EH (cell line): ENCODE measurements at places on chromosomes 6 and 20.

DNA sequence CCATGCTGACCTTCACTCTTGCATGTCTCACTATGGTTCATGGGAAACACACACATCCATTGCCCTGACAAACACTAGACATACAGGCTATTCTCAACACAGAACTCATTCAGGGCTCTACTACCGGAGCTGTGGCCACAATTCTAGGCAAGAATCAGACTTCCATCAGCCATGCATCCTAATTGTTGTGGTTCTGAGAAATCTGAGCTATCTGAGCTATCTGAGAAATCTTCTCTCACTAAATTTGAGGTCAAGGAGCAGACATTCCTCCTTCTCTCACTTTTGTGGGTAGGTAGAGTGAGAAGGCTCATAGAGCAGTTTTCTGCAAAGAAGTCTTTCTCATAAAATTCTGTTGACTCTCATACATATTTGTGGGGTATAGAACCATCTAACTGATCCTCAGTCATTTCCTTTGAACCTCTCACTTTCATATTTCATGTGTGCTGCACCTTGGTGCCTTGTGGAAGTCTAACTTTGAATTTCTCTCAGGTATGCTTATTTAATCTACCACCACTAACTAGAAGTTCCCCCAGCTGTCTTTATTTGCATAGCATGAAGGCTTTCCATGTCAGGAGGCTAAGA, 43.6 kb downstream of the ADGRF1 start:
- peak; percentile 36 for DNase-seq

DNA sequence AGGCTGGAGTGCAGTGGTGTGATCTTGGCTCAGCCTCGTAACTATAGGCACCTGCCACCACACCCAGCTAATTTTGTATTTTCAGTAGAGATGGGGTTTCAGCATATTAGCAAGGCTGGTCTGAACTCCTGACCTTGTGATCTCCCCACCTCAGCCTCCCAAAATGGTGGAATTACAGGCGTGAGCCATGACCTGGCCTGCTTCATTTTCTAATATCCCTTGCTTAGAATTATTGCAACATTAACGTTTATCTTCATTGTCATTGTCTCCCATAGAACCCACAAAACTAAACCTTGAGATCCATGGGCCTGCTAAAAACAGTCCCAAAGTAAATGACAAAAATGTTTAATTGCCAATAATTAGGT, 6.1 kb downstream of the EEF1A1 start:
- DNase-seq, result no peak

DNA sequence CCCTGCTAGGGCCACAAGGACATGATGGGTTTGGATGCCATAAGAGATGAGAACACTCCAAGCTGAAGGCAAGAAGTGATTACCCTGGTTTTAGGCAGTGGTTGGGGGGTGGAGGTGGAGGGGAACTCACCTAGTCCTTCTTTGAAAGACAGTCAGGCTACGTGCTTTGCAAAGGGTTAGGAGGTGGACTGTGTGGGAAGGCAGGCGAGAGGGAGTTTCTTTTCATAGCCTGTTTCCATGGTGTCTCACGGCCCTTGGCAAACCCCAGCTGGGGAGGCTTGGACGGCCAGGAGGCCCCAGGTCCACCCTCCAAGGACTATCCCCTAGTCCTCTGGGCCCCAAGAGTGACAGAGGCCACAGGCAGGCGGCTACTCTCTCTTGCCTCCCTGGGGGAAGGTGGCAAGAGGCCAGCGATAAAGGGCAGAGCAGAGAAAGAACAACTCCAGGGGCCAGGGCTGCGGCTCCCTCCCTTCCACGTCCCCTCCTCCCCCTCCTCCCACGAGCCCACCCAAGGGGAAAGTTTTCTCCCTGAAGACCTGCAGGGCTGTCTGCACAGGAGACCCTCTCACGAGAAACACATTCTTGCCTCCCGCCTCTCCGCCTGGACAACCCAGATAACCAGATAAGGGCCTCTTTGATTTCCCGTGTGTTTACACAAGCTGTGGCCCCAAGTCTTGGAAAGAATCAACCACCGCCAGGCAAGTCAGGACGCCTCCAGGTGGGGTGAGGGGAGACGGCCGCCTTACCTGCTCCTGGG, 74.4 kb downstream of the NOL4L start:
- DNase-seq, result no peak

GRCh38 chr20:17793986-17794385, 94.2 kb downstream of the BANF2 start:
- DNase-seq, result no peak
